ENCODE measurements at places on chromosomes 6 and 20.

- DNase-seq, result peak; percentile 45
These were observed 2.4 kb downstream of the DSP start for GRCh38 chr6:7543789-7544424.

DNA sequence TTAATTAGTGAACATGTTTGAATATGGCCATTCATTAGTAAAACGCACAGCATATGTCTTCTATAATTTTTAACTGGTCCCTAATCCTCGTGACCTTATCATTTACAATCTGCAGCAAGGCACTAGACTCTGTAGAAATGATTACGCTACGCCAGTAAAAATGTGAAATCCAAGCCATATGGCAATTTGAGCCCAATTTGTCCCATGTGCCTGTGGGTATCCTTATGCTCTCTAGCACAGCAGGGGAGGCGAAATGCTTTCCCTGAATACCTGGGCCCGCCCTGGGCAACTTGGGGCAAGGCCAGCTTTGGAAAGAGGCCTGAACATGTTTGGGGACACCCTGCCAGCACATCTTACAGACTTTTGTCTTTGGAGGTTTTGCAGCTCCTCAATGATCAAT is 122.7 kb upstream of the AGPAT4 start:
- no peak for DNase-seq

DNA sequence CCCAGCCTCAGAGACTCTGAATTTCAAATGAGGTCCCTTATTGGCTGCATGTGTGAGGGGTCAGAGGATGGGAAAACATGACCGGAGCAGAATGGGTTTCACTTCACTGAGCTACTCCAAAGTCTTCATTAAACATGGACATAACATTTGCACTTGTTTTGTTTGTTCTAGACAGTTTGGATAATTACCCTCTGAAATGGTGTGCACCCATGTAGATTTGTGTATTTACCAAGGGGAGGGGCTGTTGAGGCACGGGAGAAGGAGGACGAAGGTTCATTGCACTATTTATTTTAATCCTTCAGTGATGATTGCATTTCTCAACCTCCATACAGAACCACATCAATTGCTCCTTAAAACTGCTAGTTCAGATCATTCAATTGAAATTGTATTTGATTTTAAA is 364.2 kb downstream of the TFAP2B start:
- DNase-seq, result no peak

DNA sequence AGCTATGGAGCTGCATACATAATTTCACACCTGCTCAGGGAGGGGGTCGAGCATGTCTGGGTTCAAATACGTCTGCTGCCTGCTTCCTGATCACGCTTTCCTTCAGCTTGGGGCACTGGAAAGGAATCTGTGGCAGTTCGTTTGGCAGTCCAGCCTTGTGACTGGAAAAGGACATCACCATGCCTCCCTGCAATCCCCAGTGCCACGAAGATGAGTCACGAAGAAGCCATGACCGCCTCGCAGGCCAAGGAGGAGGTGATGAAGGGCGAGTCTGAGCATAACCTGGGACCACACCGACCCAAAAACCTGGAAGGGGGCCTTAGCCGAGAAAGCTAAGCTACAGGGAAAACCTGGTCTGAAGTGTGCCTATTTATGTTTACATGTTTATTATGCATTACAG is 13.1 kb downstream of the JAG1 start:
- no peak for DNase-seq

DNA sequence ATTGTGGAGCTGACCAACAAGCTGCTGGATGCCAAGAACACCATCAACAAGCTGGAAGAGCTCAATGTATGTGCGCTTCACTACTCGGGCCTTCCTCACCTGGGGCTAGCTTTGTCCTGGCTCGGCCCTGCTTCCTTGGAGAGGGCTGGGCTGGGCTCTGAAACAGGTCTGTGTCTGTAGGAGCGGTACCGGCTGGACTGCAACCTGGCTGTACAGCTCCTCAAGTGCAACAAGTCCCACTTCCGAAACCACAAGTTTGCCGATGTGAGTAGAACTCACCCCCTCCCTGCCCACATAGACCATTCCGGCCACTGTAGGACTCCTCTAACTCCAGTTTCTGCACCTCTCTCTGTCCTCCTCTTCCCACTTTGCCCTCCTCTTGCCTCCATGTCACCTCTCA is 6.7 kb downstream of the LRRC73 start:
- DNase-seq, result no peak

DNA sequence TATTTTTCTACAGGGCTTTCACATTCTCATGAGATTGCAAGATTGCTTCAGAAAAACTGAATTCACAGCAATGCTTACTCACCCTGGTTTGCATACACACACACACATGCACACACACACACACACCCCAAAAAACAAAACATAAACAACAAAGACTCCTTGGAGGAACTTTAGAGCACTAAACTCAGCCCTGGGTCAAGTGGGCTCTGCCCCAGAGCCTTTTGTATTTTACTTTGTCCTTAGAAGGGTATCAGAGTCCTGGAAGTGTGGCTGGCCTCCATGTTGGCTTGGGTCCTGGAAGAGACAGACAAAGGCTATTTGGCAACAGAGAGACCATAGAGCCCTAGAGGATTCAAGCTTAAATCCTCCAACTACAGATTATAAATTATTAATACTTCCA is 8.0 kb upstream of the CST9 start:
- no peak for DNase-seq

All from mucosa of descending colon (tissue), 3 donors.